Cardiac septum (tissue), 1 donor: ENCODE measurements at places on chromosomes 2 and 18. TPM values are rescaled to one million over a fixed set of nuclear protein-coding genes. Genes with fewer than 3 reads are reported as not detected.

DNA sequence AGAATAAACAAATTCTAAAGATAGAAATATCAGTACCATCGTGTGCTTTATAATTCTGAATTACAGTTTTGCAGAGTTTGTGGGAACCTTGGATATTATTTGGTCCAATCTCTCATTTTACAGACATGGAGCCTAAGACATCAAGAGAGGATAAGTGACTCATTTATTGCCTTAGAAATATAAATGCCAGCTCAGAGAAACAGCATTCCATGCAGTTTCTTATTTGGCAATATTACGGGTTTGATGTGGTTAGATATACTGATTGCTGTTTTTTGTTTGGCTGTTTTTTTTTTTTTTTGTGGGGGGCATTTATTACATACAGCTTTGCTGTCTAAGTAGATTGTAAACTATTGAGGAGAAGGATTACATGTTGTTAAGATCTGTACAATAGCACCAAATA is 1241.1 kb upstream of the LRRTM1 start:
- DNase-seq, result no peak

- no peak for DNase-seq
Measured at GRCh38 chr18:11533942-11534496, 75.4 kb upstream of the SLC35G4 start.

DNA sequence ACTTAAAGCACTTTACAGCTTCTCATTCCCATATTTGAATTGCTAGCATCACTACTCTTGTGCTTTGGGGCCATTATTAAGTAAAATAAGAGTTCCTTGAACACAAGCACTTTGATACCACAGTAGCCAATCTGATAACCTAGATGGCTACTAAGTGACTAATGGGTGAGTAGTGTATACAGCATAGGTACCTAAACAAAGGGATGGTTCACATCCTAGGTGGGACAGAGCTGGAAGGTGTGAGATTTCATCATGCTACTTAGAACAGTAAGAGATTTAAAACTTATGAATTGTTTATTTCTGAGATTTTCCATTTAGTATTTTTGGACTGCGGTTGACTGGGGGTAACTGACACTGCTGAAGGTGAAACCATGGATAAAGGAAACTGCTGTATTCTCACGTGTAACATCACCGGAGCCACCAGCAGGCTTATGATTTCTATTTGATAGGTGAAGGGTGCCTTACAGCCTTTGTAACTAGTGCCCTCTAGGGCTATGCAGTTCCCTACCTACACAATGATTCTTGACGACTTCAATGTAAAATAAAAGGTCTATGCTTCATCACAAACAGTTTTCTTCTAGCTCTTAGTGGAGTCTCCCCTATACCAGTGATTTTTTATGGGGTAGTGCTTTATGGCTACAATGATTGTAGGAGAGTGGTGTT is 22.1 kb upstream of the CRIM1 start:
- DNase-seq, result no peak

DNA sequence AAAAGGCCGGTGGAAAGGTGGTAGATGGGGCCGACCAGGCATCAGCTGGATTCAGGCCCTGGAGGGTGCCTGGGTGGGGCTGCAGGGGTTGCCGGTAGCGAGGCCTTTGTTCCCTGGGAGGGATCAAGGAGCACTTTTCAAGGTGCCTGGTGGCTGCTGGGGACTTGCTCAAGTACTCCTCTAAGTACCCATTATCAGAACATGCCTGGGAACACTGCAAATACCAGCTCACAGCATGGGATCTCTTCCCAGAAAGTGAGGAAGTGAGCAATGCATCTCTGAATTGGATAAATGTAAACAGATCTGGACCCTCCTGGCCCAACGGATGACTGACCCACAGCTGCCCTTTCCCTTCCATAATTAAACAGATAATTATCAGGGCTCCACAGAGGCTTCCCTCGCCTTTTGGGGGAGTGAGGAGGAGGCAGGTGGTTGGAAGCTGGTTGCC is 210.5 kb downstream of the SH3RF3 start:
- no peak for DNase-seq

The MC4R gene
- total RNA-seq, result not detected

GRCh38 chr2:176612036-176612435 is 342.8 kb downstream of the MTX2 start:
- DNase-seq, result no peak
